Left hindlimb (tissue), 1 donor: ENCODE measurements at places on chromosomes 5 and 9.

GRCh38 chr9:98502311-98502975, 206.3 kb downstream of the GABBR2 start:
- no peak for DNase-seq

GRCh38 chr5:115246361-115246991, 16.2 kb downstream of the PGGT1B start:
- DNase-seq = no peak

- DNase-seq = no peak
Observed at GRCh38 chr5:139799359-139799758, 3.8 kb downstream of the PSD2 start.

- peak; percentile 85 for DNase-seq
Observed at GRCh38 chr9:4666042-4666699, at the start of gene SPATA6L. SPATA6L (minus strand) TSS chr9:4666480; CDS start chr9:4666250, 230 bp downstream.

DNA sequence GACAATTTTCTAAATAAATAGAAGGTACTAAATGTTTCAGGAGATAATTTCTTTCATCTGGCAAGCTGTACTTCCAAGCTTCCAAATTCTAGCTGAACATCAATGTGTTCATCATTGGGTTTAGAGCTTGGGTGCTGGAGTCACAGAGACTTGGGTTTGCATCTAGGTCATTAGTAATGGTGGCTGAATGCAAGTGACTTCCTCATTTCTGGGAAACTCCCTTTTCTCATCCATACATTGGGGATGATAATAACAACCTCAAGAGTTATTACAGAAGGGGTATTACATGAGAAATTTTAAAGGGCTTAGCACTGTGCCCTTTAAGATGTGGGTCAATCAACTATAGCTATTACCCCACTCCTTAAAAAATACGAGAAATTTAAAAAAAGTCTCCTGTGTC, 41.1 kb upstream of the KLF4 start:
- DNase-seq = no peak

- peak; percentile 86 for DNase-seq
Observed at GRCh38 chr5:160369990-160370712, at the start of gene C1QTNF2. C1QTNF2 (minus strand) TSS chr5:160370626; CDS start chr5:160355011, 15,615 bp downstream.

DNA sequence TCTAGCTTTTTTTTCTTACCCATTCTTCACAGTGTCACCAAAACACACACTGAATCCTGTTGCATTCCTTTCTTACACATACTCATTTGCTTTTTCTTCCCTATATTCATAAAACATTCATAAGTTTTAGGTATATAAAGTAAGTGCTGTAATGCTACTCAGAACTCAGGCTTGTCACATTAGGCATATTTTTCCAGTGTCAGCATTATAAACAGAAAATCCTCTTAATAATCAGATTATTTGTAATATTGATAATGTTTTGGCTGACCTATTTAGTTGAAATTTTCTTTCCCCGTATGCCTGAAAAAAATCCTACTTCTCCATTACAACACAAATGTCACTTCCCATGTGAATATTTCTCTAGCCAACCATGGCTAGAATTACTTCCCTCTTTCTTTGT, 743.0 kb upstream of the NUDT12 start:
- no peak for DNase-seq

GRCh38 chr5:8340739-8341344, 471.9 kb downstream of the MTRR start:
- DNase-seq = no peak

GRCh38 chr5:140986117-140986521, 19.8 kb downstream of the PCDHAC2 start:
- no peak for DNase-seq

- DNase-seq = no peak
Observed at GRCh38 chr5:171149333-171149732, 159.7 kb upstream of the TLX3 start.

GRCh38 chr5:821504-821903, 29.3 kb downstream of the ZDHHC11 start:
- no peak for DNase-seq

GRCh38 chr5:111013011-111013410, 58.5 kb upstream of the TSLP start:
- DNase-seq = no peak

- peak; percentile 62 for DNase-seq
Observed at GRCh38 chr9:131773911-131774379, 34.1 kb upstream of the RAPGEF1 start.

GRCh38 chr5:57007344-57007743, 55.4 kb upstream of the MIER3 start:
- DNase-seq = no peak

DNA sequence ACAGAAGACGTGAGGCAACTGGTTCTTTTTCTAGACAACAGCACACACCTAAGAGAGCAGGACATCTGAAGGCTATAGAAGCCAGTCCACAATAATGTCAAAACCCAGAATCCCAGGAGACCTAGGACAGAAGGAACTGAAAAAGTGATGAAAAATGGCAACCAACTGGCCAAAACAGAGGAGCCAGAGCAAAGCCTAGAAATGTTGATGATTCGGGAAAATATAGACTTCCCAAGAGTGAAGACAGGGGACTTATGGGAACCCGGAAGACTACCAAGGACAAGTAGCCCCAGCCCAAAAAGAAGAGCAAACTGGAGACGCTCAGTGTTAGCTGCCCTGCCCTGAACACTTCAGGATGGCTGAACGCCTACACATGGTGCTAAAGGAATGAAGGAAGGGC, 43.4 kb upstream of the ZNF366 start:
- no peak for DNase-seq

- DNase-seq = no peak
Observed at GRCh38 chr9:128860937-128861336, 20.8 kb downstream of the KYAT1 start.

GRCh38 chr5:31781772-31782171, 142.8 kb downstream of the PDZD2 start:
- DNase-seq = no peak

GRCh38 chr9:125145425-125145824, 2.1 kb upstream of the SCAI start:
- DNase-seq = no peak

DNA sequence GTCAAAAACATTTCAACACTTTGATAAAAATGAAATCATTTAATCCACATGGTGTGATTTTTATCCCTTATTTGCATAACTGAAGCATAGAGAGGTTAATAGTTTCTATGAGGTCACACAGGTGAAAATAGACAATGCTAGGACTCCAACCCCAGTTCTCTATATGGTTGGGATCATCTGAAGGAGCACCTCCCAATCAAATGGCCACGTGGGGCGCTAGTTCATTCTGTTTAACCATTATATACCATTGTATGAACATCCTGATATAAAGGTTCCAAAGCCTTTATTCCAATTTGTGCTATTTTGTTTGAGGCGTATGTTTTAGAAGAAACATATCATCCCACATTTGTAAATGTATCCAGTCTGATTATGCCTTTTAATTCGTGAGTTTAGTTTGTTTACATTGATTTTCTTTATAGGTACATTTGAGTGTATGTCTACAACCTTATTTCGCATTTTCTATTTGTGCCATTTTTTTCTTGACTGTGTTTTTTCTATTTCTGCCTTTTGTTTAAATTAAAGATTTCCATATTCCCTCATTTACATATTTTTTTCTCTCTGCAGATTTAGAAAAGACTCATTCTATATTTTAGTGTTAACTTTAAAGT, 1092.0 kb downstream of the MAT2B start:
- DNase-seq = no peak

- no peak for DNase-seq
Observed at GRCh38 chr5:89954916-89955315, 454.6 kb downstream of the CETN3 start.

DNA sequence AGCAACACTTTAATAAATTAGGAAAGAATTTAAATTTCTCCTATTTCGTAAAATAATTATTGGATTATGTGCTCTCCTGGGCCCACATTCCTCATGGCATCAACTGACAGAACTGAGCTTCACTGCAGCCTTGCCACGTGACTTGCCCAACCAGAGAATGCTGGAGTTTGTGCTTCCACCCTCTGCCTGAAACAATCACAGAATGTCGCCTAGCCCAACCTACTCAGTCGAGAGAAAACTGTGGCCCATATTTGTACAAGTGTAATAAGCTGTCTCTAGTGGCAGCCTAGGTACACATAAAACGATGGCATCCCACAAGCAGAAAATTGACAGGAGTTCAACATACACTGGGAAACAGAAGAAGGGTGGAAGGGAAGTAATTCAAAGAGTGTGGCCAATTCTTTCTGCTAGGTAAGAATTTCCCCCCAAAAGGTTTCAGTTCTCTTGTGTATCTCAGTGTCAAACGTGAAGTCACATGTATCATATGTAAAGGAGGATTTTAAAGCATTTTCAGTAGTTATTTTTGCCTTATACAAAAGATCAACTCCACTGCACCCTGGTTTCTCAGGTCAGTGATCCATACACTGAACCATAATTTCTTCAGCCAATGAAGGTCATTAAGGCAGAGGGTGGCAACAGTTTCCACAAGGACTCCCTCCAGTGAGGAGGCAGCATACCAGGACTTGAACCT, 41.7 kb downstream of the ZNF608 start:
- DNase-seq = no peak

- DNase-seq = peak; percentile 56
Observed at GRCh38 chr5:146048994-146049703, 56.2 kb downstream of the PLAC8L1 start.

- no peak for DNase-seq
Observed at GRCh38 chr5:35146406-35146805, 83.9 kb downstream of the PRLR start.

DNA sequence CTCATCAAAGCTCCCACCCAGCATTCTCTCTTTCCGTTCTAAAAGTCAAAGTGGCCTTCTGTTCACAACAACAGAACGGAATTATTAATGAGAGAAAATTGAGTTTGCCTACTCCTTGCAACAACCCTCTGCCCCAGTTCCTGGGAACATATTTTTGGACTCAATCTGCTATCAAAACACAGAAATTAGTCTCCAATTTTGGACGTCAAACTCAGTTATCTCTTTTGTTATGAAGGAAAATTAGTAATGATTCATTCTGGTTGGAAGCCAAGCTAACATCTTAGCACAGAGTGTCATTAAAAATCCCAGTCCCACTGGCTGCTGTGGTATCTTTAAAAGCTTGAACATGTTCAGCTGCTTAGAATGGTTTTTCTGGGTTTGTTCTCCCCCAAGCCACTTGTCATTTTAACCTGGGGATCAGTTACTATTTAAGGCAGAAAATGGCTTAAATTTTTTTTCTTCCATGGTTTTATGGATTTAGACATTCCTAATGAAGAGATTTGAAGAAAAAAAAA, 343.2 kb downstream of the TRIM32 start:
- no peak for DNase-seq

DNA sequence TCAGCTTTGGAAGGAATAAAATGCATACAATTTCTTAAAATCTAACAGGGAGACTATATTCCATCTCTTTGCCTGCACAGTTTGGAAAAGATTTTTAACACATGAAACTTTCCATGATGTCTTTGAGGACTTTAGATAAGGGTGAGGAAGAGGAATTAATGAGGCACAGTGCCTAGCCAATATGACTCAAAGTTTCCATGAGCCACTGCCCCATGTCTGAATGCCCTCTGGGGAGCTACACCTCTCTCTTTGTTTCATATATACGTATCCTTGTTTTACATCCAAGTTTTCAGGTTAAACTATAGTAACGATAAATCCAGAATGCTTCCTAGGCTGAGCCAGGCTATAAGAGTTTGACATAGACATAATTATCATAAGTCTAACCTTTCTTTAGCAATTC, 349.3 kb upstream of the TLE4 start:
- no peak for DNase-seq

DNA sequence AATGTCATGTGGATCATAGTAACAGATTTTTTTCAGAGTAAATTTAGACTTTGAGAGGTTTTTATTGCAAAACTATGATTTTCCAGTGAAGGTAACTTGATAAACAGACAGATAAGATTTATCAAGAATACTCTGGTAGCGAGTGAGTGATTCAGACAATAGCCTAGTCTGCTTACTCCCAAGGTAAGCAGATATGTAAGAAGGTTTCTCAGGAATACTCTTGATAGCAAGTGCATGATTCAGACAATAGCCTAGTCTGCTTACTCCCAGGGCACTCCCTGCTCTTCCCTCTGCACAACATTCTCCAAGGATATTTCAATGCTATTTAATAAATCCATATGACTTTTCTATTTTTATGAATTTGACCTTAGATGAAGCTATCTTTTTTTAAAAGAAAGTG, 1881.5 kb downstream of the EFNA5 start:
- DNase-seq = no peak

DNA sequence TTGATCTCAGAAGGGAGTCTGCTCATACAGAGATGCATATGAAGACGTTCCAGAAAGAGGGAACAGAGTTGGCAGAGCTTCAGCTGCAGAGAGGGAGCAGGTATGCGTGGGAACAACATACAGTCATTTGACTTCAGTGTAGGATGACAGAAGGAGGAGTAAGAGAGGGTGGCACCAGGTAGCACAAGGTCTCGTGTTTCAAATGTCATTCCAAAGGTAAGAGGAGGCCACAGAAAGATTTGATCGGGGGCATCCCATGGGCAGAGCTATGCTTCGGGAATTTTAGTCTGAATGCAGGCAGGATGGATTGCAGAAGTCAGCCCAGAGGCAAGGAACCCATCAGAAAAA, 367.1 kb downstream of the CDK5RAP2 start:
- DNase-seq = no peak

DNA sequence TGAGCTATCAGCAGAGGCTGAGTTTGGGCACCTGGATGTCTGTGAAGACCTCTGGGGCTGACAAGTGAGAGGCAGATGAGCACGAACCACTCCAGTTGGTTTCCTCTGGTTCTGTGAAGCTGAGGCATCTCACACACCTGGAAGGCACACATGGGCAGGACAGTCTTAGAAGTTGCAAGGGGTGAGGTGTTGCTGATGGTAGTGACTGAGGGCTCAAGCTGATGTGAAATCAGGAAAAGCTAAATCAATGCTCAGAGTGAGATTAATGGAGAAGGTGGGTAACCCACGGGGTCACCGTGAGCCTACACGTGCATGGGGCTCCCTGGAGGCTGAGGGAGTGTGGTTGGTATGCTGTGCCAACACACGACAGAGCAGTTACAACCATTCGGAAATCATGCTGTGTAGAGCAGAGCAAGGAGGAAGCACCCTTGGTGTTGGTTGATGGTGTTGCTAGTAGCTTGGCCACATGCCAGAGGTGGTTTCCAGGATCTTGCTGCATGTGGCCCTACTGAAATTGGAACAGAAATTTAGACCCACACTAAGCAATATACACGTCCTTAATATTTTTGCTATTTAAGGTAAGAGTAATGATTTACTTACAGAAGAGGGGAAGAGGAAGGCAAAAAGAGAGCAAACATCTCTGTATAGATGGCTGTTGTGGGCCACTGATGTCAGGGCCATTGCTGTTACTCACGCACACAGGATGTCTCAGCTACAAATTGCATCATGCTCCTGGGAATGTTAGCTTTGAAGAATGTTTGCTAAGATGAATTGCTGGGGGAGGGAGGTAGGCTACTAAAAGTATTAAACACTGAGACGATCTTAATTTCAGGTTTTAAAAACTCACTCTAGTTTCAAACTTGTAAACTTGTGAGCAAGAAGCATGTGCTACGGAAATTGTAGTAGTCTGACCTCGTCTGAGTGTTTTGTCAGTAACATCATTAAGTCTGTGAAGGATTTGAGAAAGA, 170.5 kb downstream of the ARHGEF28 start:
- no peak for DNase-seq

GRCh38 chr5:146447734-146448380, 724 bp downstream of the TCERG1 start:
- DNase-seq = no peak
